Effector CD8-positive, alpha-beta T cell (primary cell): ENCODE measurements at places on chromosomes 1 and 21.

- DNase-seq: no peak
Observed at GRCh38 chr1:228811712-228812305, 76.5 kb downstream of the RHOU start.

- DNase-seq: no peak
Observed at GRCh38 chr1:27778056-27778455, 5.0 kb downstream of the STX12 start.

DNA sequence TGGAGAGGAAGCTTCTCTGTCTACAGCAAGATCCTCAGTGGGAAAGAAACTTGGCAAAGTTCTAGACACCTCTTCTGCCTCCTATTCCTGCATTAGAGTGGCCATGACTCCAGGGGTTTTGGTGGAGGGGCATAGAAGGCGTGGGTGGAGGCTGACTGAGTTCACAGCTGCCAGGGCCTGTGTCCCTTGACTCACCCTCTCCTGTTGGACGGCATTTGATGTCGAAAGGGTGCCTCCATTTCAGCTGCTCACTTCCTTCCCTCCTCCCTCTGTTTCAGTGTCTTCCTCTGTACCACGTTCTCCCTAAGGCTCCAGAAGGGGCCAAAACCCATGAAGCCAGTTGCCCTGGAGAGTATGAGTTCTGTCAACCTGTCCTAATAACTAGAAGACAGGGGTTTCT lies 632 bp downstream of the TMEM79 start:
- DNase-seq: no peak

DNA sequence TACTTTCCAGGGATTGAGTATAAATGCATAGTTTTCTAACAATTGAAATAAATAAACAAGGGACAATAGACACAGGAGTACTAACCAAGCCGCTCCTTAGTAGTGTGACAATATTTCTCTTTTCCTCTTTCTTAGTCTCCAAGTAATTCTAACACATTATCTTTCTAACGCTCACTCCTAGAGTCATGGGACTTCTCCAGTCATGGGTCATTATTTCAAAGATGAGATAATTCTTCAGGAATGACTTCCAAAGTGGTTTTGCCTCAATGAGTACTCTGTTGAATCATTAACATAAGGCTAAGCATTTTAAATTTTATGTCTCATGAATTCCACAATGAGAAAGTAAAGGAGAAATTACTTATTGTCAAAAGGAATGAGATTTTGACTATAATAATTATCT lies 605.8 kb upstream of the ADAMTS5 start:
- DNase-seq: no peak

- DNase-seq: no peak
Observed at GRCh38 chr1:162878000-162878596, 17.1 kb upstream of the CCDC190 start.

- no peak for DNase-seq
Observed at GRCh38 chr1:234322979-234323378, 50.3 kb upstream of the COA6 start.
